ENCODE measurements at places on chromosomes 5 and 9.

GRCh38 chr9:96135753-96136290, 166.2 kb downstream of the HSD17B3 start:
- no peak for DNase-seq

- no peak for DNase-seq
Measured at GRCh38 chr5:136094189-136094912, 38.3 kb upstream of the SMAD5 start.

DNA sequence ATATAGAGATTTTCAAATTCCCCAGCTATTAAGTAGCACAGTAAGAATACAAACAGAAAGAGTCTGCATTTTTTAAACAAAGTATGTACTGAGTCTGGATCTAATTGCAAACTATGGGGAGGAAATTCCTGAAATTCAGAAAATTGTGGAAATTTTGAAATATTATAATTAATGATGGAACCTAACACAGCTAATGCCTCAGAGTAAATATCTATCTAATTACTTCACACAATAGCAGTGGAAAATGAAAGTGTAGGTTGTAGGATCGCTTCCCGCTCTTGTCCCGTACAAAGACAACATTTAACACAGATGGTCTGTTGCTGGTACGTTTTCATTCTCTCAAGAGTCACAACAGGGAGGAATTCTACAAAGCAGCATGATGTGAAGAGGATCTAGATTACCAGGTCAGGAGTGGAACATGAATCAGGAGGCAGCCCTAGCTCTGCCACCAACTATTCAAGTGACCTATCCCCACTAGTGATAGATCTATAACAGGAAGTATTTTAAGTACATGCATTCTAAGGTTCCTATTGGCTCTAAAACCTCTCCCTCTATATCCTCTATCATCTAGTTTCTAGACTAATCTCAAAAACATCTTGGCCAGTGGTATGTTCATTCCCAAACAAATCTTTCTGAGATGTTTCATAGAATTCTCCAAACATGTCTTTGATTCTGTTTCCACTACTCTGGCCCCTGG, 58.9 kb upstream of the GRAMD2B start:
- DNase-seq, result no peak

- no peak for DNase-seq
Measured at GRCh38 chr5:56064984-56065383, 70.2 kb upstream of the IL6ST start.

GRCh38 chr9:134742822-134743535, 101.4 kb downstream of the COL5A1 start:
- DNase-seq, result no peak

DNA sequence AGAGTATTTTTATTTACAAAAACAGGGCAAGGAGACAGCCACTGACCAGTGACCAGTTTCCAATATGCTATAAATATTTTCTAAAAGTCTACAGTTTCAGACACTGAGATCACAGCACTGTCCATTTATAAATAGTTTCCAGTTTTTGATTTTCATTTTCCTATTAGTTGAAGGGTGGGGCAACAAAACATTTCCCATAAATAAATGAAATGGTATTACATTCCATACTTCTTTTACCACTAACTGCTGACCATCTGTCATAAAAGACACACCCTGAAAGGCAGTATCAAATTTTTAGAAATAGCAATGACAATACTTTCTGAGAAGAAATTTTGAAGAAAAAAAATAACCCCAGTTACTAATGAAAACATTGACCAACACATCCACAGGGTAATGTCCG, 126.7 kb downstream of the ARSB start:
- no peak for DNase-seq
